GM12892 (cell line): ENCODE measurements at places on chromosomes 16 and 17.
A peak's percentile ranks its signal among the peaks of the same experiment; 100 is the strongest.

GRCh38 chr17:3909257-3909656 lies 7.0 kb downstream of the P2RX1 start:
- no peak for DNase-seq

DNA sequence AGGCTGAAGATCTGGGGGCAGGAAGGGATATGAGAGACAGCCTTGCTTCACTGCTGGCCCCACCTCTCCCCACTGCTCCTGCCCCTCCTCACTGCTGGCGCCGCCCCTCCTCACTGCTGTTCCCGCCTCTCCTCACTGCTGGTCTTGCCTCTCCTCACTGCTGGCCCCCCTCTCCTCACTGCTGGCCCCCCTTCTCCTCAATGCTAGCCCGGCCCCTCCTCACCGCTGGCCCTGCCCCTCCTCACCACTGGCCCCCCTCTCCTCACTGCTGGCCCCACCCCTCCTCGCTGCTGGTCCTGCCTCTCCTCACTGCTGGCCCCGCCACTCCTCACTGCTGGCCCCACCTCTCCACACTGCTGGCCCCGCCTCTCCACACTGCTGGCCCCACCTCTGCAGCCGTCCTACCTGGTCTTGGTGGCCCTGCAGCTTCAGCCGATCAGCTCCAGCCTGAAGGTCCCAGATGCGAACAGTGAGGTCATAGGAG lies 9.5 kb upstream of the PAM16 start:
- DNase-seq: no peak

DNA sequence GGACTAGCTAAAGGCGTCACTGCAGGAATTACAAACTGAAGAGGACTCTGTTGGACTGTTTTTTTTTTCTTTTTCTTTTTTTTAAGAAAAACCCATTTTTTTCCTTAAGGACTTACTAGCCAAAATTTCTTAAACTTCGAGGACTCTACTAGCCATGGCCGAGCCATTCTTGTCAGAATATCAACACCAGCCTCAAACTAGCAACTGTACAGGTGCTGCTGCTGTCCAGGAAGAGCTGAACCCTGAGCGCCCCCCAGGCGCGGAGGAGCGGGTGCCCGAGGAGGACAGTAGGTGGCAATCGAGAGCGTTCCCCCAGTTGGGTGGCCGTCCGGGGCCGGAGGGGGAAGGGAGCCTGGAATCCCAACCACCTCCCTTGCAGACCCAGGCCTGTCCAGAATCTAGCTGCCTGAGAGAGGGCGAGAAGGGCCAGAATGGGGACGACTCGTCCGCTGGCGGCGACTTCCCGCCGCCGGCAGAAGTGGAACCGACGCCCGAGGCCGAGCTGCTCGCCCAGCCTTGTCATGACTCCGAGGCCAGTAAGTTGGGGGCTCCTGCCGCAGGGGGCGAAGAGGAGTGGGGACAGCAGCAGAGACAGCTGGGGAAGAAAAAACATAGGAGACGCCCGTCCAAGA lies 878 bp downstream of the HEXIM1 start:
- DNase-seq: peak; percentile 65

- no peak for DNase-seq
These were observed 8.7 kb upstream of the ZNF594 start for GRCh38 chr17:5200360-5200759.

DNA sequence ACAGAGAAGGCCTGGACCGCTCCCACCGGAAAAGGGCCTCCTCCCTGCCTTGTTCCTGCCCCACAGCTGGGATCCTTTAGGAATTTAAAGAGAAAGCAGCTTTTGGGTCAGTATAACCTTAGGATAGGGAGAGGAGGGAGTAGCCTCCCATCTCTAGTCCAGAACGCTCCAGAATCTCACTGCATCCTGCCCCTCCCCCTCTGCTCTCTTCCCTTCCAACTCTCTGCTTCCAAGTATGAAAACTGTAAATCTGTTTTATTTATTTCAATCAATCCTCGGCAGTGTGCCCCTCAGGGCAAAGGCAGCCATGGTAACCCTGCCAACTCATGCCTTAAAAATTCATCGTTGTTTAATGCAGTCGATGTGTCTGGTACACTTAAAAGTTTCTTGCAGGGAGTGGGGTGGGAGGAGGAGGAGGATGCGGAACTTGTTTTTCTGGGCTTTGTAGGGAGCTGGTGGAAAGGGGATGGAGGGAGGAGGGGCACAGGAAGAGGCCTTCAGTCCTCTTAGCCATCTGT lies 21.2 kb upstream of the MTSS2 start:
- no peak for DNase-seq

- DNase-seq: no peak
These were observed 10.3 kb downstream of the KANSL1 start for GRCh38 chr17:46182961-46183360.

GRCh38 chr17:52149626-52150025 lies 8.9 kb downstream of the CA10 start:
- DNase-seq: no peak

GRCh38 chr17:79455636-79456035 lies 155.2 kb downstream of the RBFOX3 start:
- no peak for DNase-seq

GRCh38 chr16:67025210-67025550 lies 3.8 kb upstream of the CBFB start:
- DNase-seq: no peak

DNA sequence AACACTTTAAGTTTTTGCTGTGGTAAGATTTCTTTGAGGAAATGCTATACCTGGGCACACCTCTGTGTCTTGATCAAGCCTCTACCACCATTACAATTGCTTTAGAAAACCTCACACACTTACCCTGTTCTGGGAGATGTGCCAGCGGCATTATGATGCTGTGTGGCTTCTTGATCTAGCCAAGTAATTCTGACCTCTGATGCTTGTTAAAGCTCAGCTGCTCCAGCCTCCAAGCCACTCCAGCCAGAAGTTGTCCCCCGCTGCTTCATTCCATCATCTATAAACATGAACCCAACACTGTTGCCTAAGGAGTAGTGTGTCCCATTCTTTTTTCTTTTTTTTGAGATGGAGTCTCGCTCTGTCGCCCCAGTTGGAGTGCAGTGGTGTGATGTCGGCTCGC lies 60.1 kb downstream of the CYLD start:
- no peak for DNase-seq

GRCh38 chr17:83099570-83100181 lies 20.3 kb downstream of the METRNL start:
- DNase-seq: no peak

DNA sequence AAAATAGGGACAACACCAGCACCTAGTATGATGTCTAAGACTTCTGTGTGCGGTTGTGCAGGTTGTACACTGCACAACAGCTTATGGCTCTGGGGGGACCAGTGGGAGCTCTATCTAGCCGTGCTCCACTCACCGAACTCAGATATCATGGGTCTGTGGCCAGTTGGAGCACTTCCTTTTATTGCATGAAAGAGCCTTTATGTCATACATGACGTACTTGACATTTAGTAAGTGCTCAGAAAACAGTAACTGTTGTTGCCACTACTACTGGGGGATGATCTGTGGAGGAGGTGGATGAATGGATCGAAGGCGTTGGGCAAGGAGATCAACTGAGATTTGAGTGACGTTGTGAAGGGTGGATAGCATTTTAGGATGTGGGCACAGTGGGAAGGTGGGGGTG lies 368.8 kb downstream of the SNX29 start:
- no peak for DNase-seq

GRCh38 chr16:55030944-55031343 lies 100.3 kb downstream of the IRX5 start:
- no peak for DNase-seq

GRCh38 chr16:11530171-11530940 lies 56.4 kb downstream of the LITAF start:
- no peak for DNase-seq

GRCh38 chr17:75088465-75089417 lies 987 bp downstream of the SLC16A5 start:
- DNase-seq: no peak

GRCh38 chr17:22692066-22692805 lies 999.9 kb downstream of the KCNJ18 start:
- DNase-seq: no peak

- no peak for DNase-seq
These were observed 2.3 kb upstream of the ANKRD40 start for GRCh38 chr17:50710025-50710424.

DNA sequence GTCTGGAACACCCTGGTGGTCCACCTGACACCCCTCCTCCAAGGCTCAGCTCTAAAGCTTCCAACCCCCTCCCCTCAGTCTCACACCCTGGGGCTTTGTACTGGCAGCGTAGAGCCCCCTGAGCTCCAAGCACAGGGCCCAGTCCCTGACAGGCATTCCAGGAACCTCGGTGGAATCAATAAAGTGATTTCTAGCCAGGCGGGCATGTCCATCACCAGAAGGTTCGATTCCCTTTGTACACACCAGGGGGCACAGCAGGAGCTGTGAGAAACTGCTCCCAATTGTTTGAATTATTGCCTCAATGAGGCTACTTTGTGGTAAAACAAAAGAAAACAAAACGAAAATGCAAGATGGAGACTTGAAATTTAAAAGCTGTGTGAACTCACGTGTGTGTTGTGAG lies 51.8 kb downstream of the SMPD3 start:
- no peak for DNase-seq

- DNase-seq: no peak
These were observed 7.7 kb upstream of the SREBF1 start for GRCh38 chr17:17844500-17844899.

DNA sequence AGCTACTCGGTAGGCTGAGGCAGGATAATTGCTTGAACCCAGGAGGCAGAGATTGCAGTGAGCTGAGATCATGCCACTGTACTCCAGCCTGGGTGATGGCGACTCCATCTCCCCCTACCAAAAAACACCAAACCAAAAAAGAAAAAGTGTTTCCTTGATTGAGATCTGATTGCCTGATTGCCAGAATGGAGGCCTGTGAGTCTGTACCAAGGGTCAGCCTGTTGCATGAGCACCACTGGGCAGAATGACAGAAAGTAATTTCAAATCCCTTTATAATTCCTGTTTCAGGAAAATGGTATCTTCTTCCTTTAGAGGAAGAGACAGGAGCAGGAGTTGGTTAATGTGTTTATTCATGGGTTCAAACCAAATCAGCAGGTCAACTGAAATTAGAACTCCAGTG lies 8.5 kb downstream of the UBN1 start:
- DNase-seq: no peak

- DNase-seq: no peak
These were observed 274.3 kb upstream of the XYLT1 start for GRCh38 chr16:17744921-17745572.

- no peak for DNase-seq
These were observed 602.6 kb downstream of the KCNJ2 start for GRCh38 chr17:70771804-70772386.

- no peak for DNase-seq
These were observed 204.7 kb upstream of the GOT2 start for GRCh38 chr16:58938811-58939210.

DNA sequence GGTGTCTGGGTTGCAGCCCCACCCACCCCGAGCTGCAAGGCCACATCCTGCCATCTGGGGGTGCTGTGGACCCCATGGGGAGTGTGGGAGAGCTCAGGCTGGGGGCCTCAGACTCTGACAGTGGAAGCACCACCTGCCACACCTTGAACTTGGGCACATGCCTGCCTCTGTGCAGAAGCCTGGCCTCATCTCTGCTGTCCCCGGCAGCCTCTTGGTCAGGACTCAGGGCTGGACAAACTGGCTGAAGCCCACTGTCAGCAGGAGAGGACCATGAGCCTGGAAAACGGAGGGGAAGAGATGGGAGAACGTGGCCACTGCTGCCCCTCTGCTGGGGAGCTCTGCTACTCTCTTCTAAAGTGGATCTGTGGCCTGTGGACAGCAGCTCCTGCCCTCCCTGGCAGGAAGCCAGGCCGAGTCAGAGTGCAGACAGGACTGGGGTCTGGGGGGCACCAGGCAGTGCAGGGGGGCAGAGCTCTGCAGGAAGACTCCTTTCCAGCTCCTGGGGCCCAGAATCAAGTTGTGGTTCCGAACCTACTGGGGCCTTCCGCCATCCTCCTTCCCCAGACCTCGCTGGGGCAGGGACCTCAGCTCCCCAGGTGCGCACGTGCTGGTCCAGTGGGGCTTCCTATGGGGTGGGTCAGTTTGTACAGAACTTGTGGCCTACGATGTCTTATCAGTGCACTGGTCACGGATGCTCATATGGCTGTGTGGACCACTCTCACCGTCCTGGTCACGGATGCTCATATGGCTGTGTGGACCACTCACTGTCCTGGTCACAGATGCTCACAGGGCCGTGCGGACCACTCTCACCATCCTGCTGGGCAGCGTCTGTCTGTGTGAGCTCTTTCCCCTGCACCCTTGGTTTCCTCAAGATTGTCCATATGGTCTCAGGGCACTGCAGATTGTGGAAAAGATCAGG lies 207.7 kb downstream of the LAT start:
- no peak for DNase-seq

DNA sequence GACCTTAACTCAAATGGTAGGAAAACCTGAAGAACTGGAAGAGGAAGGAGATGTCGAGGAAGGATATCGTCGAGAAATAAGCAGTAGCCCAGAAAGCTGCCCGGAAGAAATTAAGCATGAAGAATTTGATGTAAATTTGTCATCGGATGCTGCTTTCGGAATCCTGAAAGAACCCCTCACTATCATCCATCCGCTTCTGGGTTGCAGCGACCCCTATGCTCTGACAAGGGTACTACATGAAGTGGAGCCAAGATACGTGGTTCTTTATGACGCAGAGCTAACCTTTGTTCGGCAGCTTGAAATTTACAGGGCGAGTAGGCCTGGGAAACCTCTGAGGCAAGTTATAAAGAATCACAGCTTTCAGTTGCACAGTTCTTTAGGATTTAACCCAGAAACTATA lies 15.5 kb downstream of the ERCC4 start:
- no peak for DNase-seq

- DNase-seq: no peak
These were observed 238.7 kb upstream of the CIBAR2 start for GRCh38 chr16:85350973-85351372.

DNA sequence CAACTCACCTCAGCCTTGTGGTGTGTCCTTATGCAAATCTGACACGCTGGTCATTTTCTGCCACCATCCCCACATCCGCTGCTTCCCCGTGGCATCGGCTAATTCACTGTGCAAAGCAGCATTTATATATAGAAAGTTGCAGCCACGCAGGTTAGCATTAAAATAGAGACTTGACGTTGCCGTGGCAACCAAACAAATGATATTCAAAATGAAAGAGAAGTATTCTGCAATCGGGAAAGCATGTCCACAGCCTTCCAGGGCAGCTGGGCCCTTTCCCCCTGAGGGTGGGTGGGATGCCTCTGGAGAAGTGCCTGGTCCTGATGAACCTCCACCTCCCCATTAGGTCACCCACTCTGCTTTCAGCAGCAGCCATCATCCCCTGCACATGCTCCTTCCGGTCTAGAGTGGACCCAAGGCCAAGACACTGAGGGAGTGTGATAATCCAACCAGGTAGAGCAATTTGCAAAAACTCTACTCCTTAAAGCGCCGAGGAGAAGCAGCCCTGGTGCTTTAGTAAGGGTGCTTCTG lies 138.7 kb downstream of the GAS7 start:
- peak; percentile 69 for DNase-seq

DNA sequence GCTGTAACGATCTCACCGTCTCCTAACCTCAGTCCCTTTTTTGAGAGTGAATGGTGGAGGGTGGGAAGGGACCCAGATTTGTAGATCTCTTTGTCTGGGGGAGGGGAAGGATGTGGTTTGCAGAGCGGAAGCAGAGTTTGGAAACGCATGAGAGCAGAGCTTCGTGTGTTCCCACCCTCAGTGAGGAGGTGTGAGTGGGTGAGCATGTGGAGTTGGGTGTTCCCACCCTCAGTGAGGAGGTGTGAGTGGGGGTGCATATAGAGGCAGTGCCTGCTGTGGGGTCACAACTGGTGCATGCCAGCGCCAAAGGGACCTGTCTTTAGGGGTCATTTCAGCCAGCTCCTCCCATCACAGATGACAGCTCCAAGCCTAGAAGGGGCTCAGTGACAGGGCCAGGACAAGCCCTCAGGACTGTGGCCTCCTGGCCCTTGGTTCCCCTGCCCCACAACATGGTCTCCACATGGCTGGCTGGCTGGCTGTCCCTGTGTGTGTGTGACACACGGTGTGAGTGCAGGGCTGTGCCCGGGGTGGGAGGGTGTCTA lies 1.8 kb upstream of the CISD3 start:
- no peak for DNase-seq
